ENCODE measurements at places on chromosomes 7 and 10. TPM values are rescaled to one million over a fixed set of nuclear protein-coding genes. Genes with fewer than 3 reads are reported as not detected.

The SUPV3L1 gene
- total RNA-seq, result 38.5 TPM

The STEAP2 gene
- 50.3 TPM for total RNA-seq

The PDLIM1 gene
- 23.5 TPM for total RNA-seq

The GJD4 gene
- not detected for total RNA-seq

The DKK1 gene
- 165 TPM for total RNA-seq

The AGBL3 gene
- 1.4 TPM for total RNA-seq

The PAPSS2 gene
- total RNA-seq, result 147 TPM

The SPDYE1 gene
- total RNA-seq, result not detected

The OTUD1 gene
- 4.3 TPM for total RNA-seq

The GBX1 gene
- not detected for total RNA-seq

The NEUROG3 gene
- total RNA-seq, result not detected

The CHAT gene
- total RNA-seq, result not detected

The RPP30 gene
- 35.6 TPM for total RNA-seq

The EPHA1 gene
- total RNA-seq, result 0.14 TPM

The ATP6V0E2 gene
- total RNA-seq, result 9.8 TPM

The ACTL6B gene
- not detected for total RNA-seq

The OR9A2 gene
- total RNA-seq, result not detected

The ABCA13 gene
- 1.4 TPM for total RNA-seq

The LRMDA gene
- 1.1 TPM for total RNA-seq

The NUTM2B gene
- 0.37 TPM for total RNA-seq

The RPS24 gene
- 3,273 TPM for total RNA-seq

The SIRT1 gene
- 13.9 TPM for total RNA-seq

The LOXL4 gene
- 32.9 TPM for total RNA-seq

The CYP26C1 gene
- under 0.01 TPM for total RNA-seq

The GNAT3 gene
- total RNA-seq, result not detected

The DOCK1 gene
- 98.5 TPM for total RNA-seq

The TMEM209 gene
- total RNA-seq, result 8.5 TPM

The IDE gene
- 25.5 TPM for total RNA-seq

The PITX3 gene
- total RNA-seq, result 0.18 TPM

The CLRN3 gene
- total RNA-seq, result not detected

The KCNMA1 gene
- 30.9 TPM for total RNA-seq

The AGR2 gene
- total RNA-seq, result not detected

The SFMBT2 gene
- total RNA-seq, result 5.1 TPM

The HSPA14 gene
- 11.9 TPM for total RNA-seq

The PAX4 gene
- not detected for total RNA-seq

The SPDYE11 gene
- not detected for total RNA-seq

The ZNF33A gene
- 10.1 TPM for total RNA-seq

The AFAP1L2 gene
- 0.14 TPM for total RNA-seq

The ASB10 gene
- total RNA-seq, result not detected

The HERPUD2 gene
- total RNA-seq, result 29.7 TPM

The CFTR gene
- total RNA-seq, result 0.14 TPM

The CELF2 gene
- 4.0 TPM for total RNA-seq

The FEZF1 gene
- not detected for total RNA-seq

The NPY4R gene
- 1.1 TPM for total RNA-seq

The AGMO gene
- total RNA-seq, result 0.18 TPM

The SPDYE9 gene
- total RNA-seq, result not detected

The CHST3 gene
- total RNA-seq, result 24.7 TPM

The CDHR1 gene
- under 0.01 TPM for total RNA-seq

The ARMC3 gene
- total RNA-seq, result not detected

The CRPPA gene
- 1.8 TPM for total RNA-seq

The ANK3 gene
- total RNA-seq, result 3.3 TPM

The TAS2R5 gene
- 0.57 TPM for total RNA-seq

The IQUB gene
- total RNA-seq, result 0.43 TPM

The NFE2L3 gene
- total RNA-seq, result 3.1 TPM

The TAS2R4 gene
- total RNA-seq, result 0.92 TPM

The EGFR gene
- total RNA-seq, result 24.2 TPM

Measured in smooth muscle cell of bladder (primary cell).